Skin of body (tissue), 3 donors: ENCODE measurements at places on chromosomes 12 and 14. TPM values are rescaled to one million over a fixed set of nuclear protein-coding genes. Genes with fewer than 3 reads are reported as not detected.

METTL1 gene
- total RNA-seq, result 9.0 TPM

NEDD8 gene
- total RNA-seq, result 73.5 TPM

PRH2 gene
- not detected for total RNA-seq

C14orf39 gene
- 0.39 TPM for total RNA-seq

ULK1 gene
- 12.3 TPM for total RNA-seq

GRCh38 chr12:62603811-62604098 lies 137.1 kb downstream of the MON2 start:
- DNase-seq, result no peak

DNA sequence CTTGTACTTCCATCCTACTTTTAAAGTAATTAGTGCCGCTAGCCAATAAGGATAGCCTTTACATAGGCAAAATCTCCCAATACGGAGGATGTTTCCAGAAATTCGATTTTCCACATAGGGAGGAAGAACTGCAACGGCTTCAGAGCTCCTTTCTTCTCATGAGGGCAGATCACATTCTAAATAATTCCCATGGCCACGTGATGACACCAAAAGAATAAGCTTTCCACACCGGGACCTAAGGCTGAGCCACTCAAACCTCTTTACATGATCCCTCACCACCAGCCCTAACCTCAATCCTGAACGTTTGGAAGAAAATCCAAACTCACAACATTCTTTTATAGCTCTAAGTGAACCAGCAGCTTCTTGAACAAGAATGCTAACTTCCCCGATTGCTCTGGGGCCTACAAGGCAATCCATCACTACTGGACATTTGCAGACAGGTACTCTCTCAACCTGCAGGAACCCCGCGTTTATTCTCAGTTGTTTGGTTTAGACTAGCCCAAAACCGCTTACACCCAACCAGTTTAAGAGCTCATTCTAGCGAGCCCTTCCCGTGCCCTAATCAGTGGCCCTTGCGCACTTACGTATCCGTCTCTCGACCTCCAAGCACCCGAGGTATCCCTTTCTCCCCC lies 884 bp downstream of the CAPRIN2 start:
- peak; percentile 1 for DNase-seq

DNA sequence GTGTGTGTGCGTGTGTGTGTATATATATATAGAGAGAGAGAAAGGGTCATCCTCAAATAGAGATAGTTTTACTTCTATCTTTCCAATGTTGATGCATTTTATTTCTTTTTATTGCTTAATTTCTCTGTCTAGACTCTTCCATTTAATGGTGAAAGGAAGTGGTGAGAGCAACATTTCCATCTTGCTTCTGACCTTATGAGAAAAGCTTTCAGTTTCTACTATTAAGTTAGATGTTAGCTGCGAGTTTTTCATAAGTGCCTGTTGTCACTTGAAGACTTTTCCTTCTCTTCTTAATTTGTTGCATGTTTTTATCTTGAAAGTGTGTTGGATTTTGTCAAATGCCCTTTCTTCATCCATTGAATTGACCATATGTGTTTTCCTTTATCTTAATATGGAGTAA lies 304.4 kb upstream of the FAR2 start:
- no peak for DNase-seq

GRCh38 chr14:25092258-25092740 lies 42.4 kb upstream of the STXBP6 start:
- DNase-seq, result no peak

DNA sequence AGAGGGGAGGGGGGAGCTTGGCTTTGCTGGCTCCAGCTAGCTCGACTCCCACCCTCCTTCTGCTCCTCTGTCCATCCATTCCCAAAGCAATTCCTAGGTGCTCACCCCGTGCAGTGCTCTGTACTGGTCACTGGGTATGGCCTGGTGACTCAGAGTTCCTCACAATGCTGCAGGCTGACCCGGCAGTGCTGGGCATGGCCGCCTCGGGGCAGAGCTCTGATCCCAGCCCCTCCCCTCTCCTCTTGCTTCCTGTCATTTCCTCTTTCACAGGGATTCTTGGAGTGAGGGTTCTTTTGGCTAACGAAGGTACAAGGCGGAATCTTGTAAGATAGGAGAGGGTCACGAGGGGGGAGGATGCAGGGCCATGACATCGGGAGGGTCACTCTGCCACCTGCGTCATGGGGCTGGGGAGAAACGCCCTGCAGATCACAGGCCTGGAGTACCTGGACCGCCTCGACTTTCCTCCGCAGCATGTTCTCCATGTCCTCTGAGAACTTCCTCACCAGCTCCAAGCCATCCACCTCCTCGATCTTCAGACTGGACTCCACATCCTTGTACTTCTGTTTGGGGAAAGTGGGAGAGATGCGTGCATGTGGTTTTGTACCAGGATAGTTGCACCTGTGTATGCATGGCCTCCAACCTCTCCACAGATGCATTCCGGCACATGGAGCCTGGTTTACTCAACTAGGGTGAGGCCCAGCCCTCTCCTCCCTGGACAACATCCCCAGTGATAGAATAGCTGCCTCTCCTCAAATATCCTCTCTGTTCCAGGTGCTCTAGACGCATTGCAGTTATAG lies 5.7 kb downstream of the CACNA2D4 start:
- DNase-seq, result no peak

DNA sequence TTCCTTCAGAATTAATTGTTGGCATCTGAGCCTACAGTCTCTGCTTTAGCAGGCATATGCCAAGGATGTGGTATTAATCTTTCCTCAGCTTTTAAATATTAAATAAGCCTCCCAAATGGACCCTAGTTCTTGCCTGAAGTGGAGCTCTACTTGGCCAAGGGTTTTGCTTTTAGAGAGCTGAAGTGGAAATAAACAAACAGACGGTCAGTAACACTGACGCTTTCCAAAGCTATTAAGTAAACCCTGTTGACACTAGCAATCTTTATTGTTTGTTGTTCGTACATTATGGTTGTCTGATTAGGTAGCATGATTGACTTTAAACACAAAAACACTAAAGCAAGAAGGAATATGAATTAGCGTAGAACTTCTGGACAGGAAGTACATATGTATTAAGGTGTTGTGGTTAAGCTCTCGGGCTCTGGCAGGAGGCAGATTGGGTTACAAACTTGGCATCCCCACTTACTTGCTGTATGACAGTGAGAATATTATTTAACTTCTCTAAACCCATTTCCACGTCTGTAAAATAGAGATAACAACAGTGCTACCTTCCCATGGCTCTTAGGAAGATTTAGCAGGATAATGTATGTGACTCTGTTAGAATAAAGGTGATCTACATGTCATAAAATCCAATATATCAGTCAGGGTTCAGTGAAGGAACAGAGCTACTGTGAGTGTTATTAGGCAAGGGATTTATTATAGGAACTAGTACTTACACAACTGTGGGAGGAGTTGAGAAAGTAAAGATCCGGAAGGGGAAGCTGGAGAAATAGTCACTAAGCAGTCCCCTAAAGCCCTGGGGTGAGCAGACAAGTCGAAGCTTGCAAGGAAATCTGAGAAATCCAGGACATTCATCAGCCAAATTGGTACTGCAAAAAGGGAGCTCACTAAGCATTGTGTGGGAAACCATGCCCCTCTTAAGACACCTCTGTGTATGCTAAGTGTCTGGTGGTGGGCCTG lies 92.2 kb upstream of the ATF7IP start:
- no peak for DNase-seq

- DNase-seq, result no peak
Observed at GRCh38 chr12:102344691-102345090, 135.7 kb downstream of the IGF1 start.
